Gastroesophageal sphincter (tissue), 4 donors: ENCODE measurements at places on chromosomes 16 and 17. TPM values are rescaled to one million over a fixed set of nuclear protein-coding genes. Genes with fewer than 3 reads are reported as not detected.

Gene PYDC1
- not detected for total RNA-seq

Gene EME1
- not detected for total RNA-seq

Gene ELMO3
- total RNA-seq, result 3.9 TPM

Gene KRTAP4-4
- not detected for total RNA-seq

- no peak for ATAC-seq
Measured at GRCh38 chr17:7992516-7992915, 9.9 kb upstream of the GUCY2D start.

- ATAC-seq, result no peak
Measured at GRCh38 chr16:82755570-82756282, 129.0 kb downstream of the CDH13 start.

DNA sequence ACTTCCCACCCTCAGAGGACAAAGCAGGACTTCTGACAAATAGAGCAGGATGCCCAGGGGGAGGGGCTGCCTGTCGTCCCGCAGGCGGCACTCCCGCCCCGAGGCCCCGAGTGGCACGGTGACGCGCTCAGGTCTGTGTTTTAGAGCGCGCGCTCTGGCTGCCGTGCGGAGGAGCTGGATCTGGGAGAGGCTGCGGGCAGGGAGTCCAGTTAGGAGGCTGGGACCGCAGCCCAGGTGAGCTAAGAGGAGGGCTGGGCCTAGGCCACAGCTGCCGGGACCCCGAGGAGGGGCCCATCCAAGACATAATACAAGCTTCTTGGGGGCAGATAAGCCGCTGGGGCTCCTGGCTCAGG is 6.4 kb downstream of the DOC2A start:
- ATAC-seq, result no peak

- no peak for ATAC-seq
Measured at GRCh38 chr16:19382887-19383816, 34.5 kb upstream of the TMC5 start.

DNA sequence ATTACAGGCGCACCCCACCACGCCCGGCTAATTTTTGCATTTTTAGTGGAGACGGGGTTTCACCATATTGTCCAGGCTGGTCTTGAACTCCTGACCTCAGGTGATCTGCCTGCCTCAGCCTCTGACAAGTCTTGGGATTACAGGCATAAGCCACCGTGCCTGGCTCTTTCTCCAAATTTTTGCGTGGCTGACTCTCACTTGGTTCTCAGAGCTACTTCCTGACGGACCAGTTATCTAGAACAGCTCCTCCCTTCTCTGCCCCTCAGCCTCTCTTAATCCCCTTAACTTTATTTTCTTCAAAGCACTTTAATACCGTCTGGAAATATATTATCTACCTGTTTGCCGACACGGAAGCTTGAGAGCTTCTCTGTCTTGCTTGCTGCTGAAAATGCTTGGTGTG is 4.2 kb downstream of the YPEL2 start:
- no peak for ATAC-seq

DNA sequence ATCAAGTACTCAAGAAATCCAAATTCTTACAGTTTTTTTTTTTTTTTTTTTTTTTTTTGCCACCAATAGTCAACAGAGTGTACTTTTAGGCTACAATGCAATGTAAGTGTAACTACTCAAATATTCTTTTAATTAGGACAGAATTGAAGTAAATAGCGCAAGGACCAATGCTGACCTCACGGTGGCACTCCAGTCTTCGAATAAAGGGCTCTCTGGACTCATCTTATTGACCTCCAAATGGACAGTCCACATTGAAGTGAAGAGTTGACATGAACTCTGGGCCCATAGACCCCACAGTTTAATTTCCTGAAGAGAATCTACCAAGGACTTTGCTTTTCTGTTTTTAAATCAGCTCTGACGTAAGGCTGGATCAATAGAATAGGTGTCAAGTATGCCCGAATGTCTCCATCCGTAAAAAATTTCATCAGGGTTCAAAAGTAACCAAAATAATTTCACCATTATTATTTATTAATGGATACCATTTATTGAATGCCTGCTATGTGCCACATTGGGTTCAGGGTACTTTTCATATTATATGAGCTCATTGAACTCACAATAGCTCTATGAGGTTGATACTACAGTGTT is 7.3 kb upstream of the DDX52 start:
- ATAC-seq, result no peak

DNA sequence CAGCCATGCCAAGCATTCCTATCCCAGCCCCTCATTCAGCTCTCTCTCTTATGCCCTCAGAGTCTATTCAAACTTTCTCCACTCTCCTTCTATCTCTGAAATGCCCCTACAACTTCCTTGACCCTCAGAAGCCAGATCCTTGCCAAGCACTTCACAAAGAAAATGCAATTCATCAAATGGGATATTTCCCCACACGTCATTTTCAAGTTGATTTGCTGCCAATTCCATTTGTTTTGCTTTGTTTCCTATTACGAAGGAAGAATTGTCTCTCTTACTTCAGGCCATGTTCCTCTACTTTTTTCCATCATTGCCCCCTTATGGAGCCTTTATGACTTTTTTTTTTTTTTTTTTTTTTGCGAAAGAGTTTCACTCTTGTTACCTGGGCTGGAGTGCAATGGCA is 9.2 kb upstream of the ALOX12 start:
- no peak for ATAC-seq

DNA sequence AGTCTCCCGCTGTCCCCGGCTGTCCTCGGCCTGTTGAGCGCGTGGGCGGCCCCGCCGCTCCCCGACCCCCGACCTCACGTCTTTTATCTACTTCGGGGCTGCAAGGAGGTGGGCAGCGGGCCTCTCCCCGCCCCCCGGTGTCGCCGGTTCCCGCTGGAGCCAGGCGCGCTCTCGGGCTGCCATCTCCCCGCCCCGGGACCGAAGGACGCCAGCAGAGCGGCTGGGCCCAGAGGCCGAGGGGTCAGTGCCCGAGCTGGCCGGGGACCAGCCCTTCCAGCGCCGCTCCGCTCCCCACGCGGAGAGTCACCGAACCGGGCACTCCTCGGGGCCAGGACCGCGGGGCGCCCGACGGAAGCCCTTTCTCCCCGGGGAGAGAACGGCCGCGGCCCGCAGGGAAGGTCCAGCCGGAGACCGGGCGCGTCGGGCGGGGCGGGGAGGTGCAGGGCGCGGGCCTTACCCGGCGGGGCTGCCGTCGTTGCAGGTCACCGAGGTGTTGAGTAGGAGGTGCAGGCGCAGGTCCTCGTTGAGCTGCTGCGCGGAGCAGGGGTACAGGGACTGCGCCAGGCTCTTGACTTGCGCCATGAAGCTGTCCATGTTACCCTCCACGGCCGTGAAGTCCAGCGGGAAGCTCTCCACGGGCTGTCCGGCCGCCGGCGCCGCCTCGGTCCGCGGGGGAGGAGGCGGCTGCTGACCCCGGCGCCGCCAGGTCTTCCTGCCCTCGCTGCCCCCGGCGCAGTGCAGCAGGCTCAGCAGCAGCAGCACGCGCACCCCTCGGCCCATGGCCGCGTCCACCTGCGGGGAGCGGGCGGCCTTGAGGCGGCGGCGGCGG is 643 bp downstream of the NOTUM start:
- ATAC-seq, result no peak

- ATAC-seq, result no peak
Measured at GRCh38 chr17:20128036-20128667, 119.0 kb downstream of the SPECC1 start.

DNA sequence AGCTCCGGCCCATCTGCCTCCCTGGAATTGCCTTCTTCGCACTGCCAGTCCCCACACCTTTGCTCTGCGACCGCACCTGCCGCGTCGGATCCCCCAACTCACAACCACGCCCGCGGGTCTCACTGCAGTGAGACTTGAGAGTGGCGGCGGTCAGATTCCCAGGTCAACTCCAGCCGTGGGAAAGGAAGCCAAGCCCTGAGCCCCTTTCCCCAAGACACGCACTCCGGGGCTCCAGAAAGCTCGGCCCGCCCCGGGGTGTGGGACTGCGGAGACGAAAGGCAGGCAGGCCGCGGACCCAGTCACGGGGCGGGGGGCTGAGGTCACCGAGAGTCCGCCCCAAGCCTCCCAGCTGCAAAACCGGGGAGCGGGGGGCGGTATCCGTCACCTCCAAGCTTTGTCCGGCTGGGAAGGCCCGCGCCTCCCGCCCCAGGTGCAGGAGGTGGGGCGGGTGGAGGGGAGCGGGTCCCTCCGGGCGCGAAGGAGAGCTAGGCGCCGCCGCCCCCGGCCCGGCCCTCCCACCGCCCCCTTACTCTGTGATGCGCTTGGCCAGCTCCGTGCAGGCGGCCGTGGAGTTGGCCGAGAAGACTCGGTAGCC is 615 bp downstream of the PRPSAP1 start:
- no peak for ATAC-seq

GRCh38 chr17:19996086-19996485 is 13.1 kb upstream of the SPECC1 start:
- no peak for ATAC-seq
